ENCODE measurements at places on chromosomes 5 and 9.
A peak's percentile ranks its signal among the peaks of the same experiment; 100 is the strongest.

GRCh38 chr5:36172599-36172998 is 20.7 kb downstream of the SKP2 start:
- no peak for DNase-seq

DNA sequence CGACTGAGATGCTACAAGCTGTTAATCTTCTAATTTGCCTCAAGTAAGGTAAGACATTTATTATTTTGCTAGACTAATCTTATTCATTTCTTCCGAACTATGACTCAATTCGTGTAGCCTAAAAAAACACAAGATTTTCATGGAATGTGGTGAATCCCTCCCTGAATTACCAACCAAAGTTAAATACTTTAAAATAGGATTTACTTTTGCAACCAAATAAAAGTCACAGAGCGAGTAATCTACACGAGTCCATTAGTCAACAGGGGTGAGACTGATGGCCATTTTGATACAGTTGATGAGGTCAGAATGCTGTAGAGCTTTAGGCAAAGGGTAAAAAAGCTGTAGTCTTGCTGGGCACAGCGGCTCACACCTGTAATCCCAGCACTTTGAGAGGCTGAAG is 13.1 kb upstream of the BNC2 start:
- no peak for DNase-seq

GRCh38 chr9:133999851-134000265 is 7.7 kb upstream of the VAV2 start:
- DNase-seq = no peak

DNA sequence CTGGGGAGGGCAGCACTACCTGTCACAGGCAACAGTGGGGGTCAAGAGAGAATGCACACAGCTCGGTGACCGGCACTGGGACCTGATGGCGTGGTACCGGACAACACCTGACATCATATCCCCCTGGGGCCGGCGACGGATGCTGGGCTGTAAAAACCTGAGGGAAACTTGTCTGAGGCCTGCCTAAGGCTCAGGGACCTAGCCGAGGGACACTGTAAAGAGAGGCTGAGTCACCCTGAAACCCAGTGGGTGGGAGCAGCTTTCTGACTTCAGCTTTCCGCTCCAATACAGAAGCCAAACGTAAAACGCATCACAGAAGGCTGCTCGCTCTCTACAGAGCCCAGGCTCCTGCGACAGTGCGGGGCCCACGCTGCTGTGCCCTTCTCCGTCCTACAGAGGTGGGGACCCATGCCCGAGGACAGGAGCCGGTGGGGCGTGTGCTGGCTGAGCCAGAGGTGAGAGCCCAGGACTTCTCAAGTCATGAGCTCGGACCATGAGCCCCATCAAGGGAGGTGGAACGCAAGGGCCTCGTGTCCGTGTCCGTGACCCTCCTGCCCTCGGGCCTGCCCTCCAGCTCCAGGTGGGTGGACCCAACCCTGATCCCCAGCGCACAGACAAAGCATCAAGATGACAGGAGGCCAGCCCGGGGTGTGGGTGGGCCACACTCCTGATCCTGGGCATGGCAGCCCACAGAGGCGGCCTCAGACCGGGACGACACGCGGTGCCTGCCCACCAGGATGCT is 5.3 kb downstream of the RALGDS start:
- no peak for DNase-seq

GRCh38 chr9:14652729-14653377 is 40.4 kb downstream of the ZDHHC21 start:
- DNase-seq = no peak

GRCh38 chr9:126611592-126612325 is 2.0 kb upstream of the LMX1B start:
- DNase-seq = peak; percentile 54

- no peak for DNase-seq
These were observed 338.8 kb downstream of the ARL15 start for GRCh38 chr5:53971551-53971950.

- DNase-seq = peak; percentile 46
These were observed 47.3 kb upstream of the PHYKPL start for GRCh38 chr5:178279723-178280438.

- no peak for DNase-seq
These were observed 203.6 kb downstream of the SNX18 start for GRCh38 chr5:54721116-54721515.

DNA sequence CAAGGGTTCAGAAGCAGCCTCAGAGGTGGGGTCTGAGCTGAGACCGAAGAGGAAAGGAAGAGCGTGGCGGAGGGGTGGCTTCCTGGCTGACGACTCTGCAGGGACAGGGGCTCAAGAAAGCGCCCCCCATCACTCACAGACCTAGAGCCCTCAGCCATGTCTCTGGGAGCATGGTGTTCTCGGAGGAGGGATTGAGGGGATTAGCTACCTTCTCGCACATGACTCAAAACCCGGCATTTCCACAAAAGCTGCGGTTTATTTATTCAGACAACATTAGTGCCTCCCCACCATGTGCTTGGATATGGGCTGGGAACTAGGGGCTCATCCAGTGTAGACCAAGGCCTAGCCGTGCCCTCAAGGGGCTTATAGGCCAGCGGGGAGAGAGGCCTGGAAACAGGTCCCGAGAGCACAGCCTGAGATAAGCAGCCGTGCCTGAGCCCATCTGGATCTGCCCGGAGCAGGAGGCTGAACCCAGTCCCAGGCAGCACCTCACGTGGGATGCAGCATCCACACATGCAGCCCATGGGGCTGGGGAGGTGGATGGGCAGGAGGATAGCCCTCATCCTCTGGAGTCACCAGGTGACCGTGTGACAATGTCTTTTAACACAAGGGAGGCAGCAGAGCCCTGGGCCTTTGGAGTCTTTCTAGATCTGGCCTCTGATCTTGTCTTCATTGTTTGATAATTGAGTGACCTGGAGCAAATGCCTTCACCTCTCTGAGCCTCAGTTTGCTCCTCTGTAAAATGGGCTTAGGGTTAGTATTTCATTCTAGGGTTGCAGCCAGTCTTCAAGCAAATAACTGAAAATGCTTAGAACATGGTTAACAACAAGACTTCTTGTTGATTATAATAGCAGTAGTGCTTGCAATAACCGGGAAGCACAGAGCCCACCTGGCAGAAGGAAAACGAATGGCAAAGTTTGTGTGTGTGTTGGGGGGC is 878 bp upstream of the HMCN2 start:
- DNase-seq = no peak

DNA sequence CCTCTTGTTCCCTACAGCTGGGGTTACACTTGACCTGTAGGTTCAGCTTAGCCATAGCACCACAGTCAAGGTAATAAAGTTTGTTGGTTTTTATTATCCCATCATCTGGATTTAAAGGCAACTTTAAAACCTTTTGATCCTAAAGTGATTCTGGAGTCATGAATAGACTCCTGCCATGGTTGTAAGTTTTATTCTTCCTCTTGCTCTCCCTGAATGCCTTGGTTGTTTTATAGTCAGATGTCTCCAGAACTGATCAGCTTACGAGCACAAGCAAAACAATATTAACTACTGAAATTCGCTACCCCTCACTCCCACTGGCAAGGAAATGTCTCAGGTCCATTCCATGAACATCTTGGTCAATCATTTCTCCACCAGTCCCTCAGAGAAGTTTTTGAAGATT is 1328.6 kb downstream of the PTPRD start:
- DNase-seq = no peak

- DNase-seq = no peak
These were observed 20.7 kb downstream of the CEMIP2 start for GRCh38 chr9:71747576-71747975.

GRCh38 chr9:38092200-38092524 is 23.1 kb upstream of the SHB start:
- DNase-seq = no peak

GRCh38 chr9:14133394-14133793 is 180.5 kb downstream of the NFIB start:
- no peak for DNase-seq

DNA sequence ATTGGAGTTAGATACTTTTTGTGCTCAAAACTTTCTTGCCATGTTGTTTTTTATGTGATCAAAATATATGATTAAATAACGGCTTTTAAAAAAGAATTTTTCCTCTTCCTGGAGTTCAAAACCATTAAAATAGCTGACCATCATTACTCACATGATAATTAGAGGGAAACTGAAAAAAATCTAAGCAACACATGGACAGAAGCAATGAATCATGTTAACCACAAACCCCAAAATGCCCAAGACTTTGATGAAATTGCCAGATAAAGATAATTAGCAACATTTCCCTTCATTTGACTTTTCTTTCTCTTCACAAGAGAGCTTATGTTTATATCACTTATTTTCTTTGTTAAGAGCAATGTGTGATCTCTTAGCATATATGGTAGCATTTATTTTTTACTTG is 1294.2 kb downstream of the EFNA5 start:
- no peak for DNase-seq

DNA sequence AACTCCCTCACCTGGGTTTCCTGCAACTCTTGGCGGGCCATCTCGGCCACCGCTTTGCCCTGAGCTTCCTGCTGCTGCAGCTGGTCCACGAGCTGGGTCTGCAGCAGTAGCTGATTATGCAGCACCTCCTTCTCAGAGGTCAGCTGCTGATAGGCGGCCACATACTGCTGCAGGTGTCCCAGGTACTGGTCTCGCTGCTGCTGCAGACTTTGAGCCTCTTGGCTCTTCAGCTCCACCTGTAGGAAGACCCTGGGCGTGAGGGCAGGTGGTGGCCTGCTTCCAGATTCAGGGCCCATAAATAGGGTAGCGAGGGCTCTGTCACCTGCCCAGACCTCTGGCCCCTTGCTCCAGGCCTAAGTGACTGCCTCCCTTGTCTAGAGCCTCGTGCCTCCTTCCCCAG is 16.7 kb downstream of the GOLGA2 start:
- DNase-seq = no peak

DNA sequence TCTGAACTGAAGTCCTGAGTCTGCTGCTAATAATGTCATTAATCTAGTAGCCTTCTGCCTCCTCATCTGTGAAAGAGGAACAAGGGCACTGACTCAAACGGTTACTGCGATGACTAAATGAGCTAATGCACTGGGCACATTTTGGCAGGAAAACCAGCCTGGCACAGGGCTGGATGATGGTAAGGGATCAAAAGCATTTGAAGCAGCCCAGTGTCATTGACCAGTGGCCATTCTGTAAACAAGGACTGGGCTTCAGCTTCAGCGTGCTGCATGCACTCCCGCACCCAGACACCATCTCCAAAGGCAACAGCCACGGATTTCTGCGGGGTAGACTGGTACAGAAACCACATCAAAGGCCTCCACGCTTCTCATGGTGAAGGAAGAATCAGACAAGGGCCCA is 8.0 kb downstream of the GCNT4 start:
- DNase-seq = no peak

GRCh38 chr5:141846031-141846430 is 32.2 kb downstream of the PCDH1 start:
- no peak for DNase-seq

DNA sequence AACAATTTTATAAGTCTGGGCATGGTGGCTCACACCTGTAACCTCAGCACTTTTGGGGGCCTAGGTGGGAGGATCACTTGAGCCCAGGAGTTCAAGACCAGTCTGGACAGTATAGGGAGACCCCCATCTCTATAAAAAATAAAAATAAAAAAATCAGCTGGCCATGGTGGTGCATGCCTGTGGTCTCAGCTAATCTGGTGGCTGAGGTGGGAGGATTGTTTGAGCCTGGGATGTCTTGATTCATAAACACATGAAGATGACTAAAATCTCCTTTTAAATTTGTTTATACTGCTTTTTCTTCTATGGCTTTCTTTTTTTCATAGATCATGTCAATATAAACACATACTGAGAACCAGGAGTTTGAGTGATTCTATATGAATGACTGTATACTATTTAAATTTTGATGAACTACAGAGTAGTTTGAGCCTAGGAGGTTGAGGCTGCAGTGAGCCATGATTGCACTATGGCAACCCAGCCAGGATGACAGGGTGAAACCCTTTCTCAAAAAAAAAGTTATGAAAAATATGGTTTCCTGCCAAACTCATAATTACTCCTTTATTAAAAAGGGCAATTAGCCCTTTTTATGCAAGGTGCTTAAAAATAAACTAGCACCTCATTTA is 14.2 kb downstream of the RIC1 start:
- no peak for DNase-seq

- DNase-seq = peak; percentile 51
These were observed 59.5 kb downstream of the HSPA4 start for GRCh38 chr5:133111299-133111698.

- DNase-seq = no peak
These were observed 143.1 kb downstream of the ELAVL2 start for GRCh38 chr9:23682891-23683431.

DNA sequence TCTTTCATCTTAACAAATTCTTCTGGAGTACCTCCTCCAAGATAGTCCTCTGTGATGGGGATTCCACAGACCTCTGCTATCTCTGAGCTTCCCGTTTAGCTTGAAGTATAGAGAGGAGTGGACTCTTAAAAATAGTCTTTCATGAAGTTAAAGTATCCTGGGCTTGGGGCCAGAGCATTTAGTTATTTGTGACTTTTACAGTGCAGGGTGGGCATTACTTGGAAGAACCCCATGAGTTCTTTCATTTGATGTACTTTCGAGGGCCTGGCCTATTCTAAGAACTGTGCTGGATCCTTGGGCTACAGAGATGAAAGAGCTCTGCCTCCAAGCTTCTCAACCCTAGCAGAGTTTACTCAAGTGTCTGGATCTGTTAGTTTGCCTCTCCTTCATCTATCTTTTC is 131.5 kb downstream of the ZSWIM6 start:
- no peak for DNase-seq

GRCh38 chr5:131230406-131230805 is 33.4 kb upstream of the CDC42SE2 start:
- DNase-seq = no peak

- DNase-seq = no peak
These were observed 28.3 kb downstream of the LEAP2 start for GRCh38 chr5:132901730-132902129.

- no peak for DNase-seq
These were observed 126.1 kb upstream of the TBC1D2 start for GRCh38 chr9:98381311-98382103.

GRCh38 chr9:99533421-99533820 is 288.3 kb upstream of the NR4A3 start:
- DNase-seq = no peak

DNA sequence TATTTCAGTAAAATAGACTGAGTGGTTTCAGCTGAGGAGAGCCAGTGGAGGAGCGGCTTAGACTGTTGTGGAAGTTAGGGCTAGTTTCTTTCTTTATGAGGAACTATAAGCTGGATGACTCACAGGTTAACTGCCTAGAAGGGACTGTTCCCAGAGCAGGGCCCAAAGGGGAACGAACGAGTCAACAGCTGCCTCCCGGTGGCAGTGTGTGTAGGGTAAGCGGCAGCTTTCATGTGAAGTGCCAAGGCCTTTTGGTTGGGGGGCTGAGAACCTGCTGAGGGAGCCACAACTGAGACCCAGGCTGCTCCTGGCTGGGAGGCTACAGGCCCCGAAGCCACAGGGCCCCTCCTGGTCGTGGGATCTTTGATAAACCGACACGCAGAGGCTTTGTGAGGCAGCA is 7.0 kb downstream of the SQSTM1 start:
- no peak for DNase-seq

DNA sequence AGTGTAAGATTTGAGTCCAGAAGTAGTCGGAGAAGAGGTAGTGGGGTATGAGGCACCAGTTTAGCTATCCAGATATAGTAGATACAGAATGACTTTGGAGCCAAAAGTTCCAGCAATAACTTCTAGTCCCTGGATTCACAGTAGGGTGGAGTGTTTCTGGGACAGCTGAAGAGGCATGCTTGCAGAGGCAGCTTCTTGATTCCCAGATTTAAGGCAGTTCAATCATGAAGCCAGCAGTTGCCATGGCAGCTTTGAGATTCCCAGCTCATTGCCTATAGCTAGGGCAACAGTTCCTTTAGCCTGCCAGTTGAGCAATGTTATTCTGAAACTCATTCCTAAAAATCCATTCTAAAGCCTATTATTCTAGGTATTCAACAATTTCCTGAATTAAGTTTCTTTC is 79.2 kb downstream of the LIX1 start:
- DNase-seq = no peak
